ENCODE measurements at places on chromosomes 1 and 21.

DNA sequence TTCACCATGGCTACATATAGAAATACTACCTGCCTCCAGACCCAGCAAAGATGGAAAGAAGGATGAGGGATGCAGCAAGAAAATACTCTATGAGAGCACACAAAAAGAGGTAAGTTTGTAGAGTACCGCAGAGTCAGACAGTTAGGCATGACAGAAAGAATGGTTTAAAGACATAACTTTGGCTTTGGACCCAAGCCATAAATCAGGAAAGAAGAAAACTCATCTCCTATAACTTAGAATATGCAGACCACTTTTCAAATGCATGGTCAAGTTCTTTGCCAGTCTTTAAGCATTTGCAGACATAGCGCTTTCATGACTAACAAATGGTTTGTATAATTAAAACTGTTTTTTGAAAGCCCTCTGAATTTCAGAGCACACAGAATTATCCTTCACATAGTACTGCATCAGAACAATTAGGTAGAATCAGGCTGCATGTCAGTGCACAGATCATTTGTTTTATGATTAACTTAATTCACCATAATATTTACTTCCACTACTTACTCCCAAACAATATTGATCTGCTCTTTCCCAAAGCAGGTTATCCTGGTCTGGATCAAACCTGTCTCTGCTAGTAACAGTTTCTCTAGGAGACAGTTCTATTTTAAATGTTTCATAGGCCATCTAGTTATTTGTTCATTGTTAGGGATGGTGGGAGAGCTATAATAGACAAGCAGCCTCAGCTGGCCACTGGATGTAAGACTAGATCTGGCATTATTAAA lies 280.7 kb upstream of the NR5A2 start:
- DNase-seq: no peak

DNA sequence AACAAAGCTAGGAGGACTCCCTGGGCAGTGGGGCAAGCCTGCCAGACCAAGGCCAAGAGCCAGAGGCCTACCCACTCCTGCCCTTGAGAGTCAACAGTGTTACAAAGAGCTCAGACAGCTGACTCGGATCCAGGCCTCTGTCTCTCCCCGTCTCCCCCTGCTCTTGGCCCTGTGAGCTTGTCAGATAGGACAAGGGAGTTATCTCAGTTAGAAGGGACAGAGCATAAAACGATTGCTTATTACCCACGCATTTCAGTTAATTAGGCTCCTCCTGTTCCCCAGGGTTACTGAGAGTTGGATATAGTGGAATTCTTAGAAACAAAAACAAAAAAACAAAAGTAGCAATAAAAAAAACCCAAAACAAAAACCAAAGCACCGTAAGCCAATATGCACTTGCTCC lies 1.3 kb downstream of the SLC41A1 start:
- no peak for DNase-seq

DNA sequence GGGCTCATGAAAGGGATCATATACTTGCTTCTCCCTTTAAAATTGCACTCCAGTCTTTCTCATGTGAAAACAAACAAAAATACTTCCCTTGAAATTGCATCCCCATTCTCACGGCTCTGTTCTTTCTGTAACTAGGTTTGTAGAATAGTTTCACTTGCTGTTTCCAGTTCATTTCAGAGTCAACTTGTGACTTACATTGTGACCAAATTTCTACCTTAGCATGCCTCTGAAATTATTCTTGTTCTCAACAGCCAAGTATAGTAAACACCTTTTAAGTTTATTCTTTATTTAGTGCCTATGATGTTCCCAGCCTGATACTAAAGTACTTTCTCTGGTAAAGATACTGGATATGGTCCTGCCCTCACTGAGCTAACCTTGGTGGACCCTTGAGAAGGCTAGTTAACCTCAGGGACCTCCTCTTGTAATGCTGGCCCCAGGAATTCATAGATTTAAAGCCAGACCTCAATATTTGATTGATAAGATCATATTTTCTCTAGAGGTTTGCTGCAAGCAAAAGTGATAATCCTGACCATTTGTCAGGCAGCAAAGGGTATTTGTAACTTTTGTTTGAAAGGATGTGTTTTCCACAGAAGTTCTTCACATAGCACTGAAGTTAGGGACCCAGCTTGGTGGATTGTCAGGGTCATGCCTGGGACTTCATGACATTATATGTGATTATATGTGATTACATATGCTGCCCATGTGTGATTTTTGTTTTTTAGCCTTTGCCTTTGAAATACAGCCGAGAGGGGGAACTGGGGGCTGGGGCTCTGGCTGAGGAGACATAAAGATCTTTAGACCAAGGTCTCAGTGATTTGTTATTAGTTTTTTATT lies 29.6 kb downstream of the VANGL2 start:
- no peak for DNase-seq

DNA sequence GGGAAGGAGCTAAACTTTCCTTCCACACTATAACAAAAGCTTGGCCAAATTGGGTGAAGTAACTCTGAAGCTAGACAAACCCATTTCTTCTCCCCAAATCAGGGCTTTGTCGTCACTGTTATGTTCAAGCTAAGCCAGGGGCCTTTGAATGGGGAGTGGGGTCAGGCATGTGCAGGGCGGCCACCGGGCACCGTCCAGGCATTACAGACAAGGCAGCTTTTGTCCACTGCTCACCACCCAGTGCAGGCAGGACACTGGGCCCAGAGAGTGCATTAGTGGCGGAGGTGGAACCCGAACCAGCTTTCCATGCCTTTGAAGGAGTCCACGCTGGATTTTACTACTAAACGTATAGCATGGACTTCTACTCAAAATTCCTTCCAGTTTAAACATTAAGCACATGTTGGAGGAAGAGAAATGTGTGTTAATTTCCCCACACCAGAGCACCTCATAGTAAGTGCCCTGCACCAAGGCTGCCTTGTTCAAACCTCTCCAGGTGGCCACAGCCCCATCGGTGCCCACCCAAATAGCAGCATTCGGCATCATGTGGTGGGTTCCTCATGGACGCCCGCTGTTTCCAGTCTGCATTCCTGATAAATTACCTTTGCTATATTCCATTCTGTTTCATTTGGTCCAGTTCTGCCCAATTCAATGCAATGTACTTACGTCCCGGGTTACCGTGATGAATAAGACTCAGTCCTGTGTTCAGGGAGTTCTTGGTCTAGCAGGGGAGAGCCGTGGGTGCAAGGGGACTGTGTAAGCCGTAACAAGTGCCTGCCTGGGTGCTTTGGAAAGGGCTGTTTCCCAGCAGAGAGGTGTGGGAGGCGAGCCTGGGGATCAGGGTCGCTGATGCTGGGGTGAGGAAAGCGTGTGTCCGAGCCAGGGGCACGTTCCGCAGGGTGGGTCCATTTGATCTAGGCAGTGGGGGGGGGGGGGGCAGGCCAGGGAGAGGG lies 1.6 kb downstream of the UBASH3A start:
- no peak for DNase-seq

GRCh38 chr1:151281969-151282882 lies at the start of gene ZNF687:
ZNF687 (plus strand) TSS chr1:151282299; CDS start chr1:151286292, 3,993 bp downstream.
- peak; percentile 100 for DNase-seq

GRCh38 chr1:65267271-65267670 lies 42.1 kb upstream of the DNAJC6 start:
- DNase-seq: peak; percentile 51

DNA sequence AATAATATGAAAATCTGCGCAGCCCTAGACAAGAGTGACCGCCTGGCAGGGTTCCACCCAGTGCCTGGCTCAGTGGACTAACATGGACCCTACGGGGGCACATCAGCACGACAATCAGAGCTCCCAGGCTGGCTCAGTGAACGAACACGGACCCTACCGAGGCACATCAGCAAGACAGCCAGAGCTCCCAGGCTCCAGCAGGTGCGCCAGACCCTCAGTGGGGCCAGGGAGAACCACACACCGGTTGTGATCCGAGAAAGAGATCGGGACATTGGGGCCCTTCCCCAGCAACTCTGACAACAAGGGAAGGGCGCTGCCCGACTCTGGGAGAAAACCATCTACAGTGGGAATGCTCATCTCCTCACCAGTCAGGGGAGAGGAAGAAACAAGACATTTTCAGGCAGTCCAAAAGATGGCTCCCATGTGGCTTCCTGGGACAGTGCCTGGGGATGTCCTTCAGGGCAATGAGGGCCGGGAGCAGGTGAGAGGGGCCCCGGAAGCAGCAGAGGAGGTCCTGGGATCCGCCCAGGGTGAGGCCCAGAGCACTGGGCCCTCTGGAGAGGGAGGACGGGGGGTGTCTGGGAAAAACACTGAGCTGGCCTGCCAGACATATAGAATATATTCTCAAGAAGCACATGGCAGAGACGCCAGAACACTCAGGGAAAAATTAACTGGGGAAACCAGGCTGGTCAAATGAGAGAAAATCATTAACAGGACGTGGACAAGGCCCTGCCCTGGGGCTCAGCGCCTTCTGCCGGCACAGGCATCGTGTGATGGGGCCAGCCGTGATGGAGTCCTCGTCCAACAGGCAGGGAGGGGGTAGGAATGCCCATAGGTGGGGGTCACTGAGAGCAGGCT lies 4.8 kb downstream of the ARHGEF16 start:
- no peak for DNase-seq

GRCh38 chr1:45840704-45841103 lies 37.3 kb downstream of the MAST2 start:
- no peak for DNase-seq

DNA sequence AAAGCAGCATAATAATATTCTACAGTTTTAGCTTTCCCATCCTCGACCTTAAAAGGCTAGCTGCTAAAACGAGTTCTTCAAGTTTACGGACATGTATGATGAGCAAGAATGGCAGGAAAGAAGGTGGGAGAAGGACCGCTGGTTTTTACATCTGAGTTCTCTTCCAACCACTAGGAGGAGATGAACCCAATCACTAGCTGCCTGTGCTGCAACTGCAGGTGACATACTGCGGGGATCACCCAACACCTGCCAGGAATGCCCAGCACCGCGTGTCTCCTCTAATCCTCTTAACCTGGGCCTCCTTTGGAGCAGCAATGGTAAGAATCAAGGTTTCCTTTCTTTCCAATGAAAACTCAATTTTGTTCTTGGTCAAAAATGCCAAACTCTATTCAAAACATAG lies 23.5 kb downstream of the TOR3A start:
- peak; percentile 53 for DNase-seq

DNA sequence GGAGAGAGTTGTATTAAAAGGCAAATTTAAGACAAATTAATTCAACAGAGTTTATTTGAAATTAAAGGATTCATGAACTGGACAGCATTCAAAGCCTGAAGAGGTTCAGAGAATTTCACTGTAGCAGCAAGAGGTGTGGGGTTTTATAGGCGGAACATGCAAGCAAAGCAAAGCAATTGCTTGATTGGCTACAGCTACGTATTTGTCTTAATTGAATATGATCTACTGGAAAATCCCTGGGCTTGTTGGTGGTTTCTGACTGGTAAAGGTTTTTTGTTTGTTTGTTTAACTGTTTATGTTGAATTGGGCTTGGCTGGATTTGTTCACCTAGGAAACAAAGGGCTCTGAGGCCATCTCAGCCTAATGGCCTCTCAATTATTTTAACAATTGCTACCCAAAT lies 61.5 kb downstream of the KCNK1 start:
- DNase-seq: no peak

DNA sequence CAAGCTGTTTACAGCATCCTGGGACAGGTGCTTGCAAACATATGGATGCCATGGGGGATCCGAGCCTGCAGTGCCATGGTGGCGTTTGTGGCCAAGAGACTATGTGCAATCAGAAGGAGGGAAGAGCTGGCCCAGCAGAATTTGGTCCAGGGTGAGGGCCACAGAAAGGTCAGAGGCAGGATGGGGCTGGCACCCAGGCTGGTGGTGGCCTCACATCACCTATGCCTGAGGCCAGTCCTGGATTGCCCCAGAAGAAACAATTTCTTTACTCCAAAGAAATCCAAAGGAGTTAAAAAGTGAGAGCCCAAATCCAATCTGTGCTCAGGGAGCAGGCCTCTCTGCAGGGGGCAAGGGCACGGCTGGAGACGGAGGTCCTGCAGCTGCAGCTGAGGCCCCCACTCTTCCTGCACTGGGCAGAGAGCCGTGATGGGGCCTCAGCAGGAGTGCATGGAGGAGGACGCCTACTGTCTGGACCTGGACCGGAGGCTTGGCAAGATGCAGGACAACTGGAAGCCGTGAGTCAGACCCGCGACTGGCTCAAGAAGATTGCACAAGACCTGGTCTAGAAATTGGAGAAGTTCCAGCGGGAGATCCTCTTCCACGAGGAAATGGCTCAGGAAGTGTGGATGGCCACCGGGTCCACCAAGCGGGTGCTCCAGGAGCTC lies 163.5 kb downstream of the RYR2 start:
- DNase-seq: no peak

GRCh38 chr1:170209125-170209524 lies 63.4 kb downstream of the NTMT2 start:
- DNase-seq: no peak

DNA sequence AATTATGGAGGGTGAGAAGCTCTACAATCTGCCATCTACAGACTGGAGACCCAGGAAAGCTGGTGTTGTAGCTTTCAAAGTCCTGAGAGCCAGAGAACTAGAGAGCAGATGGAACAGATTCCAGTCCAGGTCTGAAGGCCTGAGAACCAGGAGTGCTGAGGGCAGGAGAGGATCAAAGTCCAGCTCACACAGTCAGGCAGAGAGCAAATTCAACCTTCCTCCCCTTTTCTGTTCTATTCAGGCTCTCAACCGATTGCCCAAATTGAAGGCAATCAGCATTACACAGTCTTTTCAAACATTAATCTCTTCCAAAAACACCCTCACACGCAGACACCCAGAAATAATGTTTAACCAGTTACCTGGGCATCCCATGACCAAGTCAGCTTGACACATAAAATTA lies 2.5 kb upstream of the TMPRSS2 start:
- no peak for DNase-seq

DNA sequence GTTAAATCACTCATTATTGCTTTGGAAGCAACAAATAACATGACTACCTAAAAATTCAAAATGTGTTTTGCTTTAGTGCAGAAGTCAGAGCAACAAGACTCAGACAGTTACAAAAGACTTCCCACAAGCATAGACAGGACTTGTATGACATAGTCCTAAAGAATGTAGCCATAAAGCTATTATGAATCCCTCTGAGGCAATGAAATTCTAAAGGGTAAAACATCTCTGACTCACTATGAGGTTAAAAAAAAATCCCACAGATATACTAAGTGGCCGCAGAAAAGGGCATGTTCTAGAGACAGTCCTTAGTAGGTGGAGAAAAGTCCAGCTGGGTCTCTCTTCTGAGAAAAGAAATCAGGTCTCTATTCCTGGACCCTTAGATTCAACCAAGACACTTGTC lies 4.9 kb downstream of the PRKAB2 start:
- no peak for DNase-seq
